Choroid plexus epithelial cell (primary cell): ENCODE measurements at places on chromosomes 3 and 15.
A peak's percentile ranks its signal among the peaks of the same experiment; 100 is the strongest.

DNA sequence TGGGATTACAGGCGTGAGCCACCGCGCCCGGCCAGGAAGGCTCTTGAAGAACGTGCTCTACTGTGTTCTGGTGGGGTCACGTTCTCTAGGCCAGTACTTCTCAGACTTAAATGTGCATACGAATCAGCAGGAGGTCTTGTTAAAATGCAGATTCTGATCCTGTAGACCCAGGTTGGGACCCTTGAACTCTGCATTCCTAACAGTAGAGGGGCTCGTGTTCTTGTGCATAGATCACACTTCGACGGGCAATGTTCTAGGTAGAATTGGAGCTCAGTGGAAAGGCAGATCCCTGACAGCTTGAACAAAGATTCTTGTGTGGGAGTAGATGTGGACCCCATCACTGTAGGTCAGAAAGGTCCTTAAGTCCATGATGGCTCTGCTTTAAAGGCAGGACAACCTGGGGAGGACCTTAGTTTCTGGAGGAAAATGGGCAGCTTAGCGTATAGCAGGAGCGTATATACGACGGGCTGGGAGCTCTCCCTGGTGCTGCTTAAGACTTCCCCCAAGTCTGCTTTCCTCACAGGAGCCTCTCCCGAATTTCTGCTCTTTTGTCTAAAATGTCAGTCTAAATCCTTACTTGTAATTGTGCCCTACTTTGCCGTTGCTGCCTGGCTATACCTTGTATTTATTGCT, 16.9 kb upstream of the FAM81A start:
- peak; percentile 64 for DNase-seq

DNA sequence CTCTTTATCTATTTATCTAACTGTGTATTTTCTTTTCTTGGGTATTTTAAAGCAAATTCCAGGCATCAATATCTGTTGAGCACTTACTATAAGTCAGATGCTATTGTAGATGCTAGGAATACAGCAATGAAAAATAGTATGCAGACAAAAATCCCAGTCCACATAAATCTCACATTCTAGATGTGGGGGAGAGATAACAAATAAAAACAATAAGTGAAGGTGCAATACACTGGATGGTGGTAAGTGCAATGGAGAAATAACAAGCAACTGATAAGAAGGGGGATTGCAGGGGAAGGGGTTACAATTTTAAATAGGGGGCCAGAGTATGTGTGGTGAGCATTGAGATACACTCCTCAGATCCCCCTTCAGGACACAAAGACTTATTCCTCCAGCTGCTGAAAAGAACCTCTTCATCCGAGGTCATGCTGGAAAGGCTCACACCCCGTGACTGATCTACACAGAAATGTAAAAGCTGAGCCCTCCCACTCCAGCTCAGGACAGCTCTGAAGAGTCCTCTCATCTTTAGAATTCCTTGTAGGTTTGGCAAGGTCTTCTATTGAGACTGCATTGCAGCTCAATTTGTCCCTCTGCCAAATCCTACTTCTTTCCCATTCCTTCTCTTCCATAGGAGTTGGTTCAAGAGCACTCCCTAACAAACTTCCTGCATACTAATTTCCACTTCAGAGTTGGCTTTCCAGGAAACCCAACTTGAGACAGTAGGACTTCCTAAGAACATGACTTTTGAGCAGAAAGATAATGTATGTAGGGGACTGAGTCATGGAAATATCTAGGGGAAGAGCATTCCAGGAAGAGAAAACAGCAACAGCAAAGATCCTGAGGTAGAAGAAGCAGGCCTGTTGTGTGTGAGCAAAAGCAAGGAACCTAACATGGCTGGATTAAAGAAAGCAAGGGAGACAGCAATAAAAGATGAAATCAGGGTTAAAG, 8.1 kb upstream of the SCG3 start:
- no peak for DNase-seq

DNA sequence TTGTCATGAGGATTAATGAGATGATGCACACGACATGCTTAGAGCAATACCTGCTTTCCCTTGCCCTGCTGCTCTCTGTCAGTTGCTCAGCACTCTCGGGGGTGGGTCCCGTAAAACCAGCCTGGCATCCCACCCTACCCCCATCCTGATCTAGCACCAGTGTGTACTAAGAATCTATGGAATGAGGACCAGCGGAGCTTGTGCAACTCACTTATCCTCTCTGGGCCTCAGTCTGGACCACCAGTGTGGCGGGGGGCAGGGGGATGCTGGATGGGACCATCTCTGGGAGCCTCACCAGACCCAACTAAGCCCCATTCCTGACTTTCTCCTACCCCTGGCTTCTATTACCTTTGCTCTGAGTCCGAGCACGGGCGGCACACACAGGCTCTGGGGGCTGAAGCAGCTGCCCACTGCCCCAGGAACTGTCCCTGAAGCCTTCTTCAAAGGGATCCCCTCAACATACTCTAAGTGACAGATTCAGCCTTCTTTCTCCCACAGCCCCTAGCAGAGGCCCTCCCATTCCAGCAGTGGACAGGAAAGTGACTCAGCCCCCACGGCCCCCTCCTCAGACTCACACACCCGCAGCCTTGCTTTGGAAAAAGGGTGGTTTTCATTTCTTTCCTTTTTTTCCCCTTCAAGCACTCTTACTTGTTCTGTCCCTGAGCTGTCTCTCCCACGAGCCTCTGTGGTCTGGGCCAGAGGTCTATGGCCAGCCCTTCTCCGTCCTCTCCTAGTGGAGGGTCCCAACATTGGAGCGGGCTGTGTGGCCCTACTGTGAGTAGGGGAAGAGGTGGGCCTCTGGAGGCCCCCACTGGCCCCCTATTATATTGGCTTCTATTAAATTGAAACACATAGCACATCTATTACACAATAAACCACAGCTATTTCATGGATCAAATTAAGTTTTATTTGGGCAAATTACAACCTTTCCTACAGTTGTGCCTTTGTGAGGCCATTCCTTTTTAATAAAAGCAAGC, 100.3 kb downstream of the SMAD6 start:
- peak; percentile 47 for DNase-seq

GRCh38 chr3:158508481-158508880, 62.5 kb upstream of the MLF1 start:
- DNase-seq = peak; percentile 66

DNA sequence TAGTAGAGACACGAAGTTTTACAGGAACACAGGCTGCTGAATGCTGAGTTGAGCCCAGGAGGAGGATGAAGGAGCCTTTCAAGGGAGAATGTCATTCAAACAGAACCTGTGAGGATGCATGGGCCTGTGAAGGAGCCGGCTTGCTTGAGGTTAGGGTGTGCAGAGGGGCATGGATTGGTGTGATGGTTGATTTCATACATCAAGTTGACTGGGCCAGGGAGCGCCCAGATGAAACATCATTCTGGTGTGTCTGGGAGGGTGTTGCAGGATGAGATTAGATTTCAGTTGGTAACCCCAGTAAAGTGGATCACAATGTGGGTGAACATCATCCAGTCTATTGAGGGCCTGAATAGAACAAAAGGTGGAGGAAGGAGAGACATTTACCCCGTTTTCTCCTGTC, 243.6 kb downstream of the EDEM1 start:
- DNase-seq = no peak

GRCh38 chr3:188964957-188965356, 206.8 kb upstream of the TPRG1 start:
- no peak for DNase-seq

GRCh38 chr3:28042707-28043106, 198.7 kb upstream of the CMC1 start:
- no peak for DNase-seq

DNA sequence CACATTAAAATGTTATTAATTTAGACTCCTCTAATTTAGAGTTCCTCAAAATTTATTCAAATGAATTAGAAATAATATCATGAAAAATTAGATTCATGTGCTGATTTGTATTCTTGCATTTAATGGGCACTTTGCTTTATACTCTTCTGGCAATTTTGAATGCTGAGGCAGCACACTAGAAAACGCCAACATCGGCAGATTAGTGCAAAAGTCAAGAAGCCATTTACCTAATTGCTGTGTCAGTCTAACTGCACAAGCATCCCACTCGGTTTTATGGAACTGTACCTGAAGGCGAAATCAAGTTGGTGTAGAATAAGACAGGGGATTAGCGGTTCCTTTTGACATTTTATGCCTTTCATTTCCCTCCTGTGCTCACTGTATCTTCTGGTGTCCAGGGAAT, 382.0 kb downstream of the ROBO2 start:
- DNase-seq = no peak

GRCh38 chr15:68699124-68699880, 120.5 kb downstream of the CORO2B start:
- DNase-seq = no peak

DNA sequence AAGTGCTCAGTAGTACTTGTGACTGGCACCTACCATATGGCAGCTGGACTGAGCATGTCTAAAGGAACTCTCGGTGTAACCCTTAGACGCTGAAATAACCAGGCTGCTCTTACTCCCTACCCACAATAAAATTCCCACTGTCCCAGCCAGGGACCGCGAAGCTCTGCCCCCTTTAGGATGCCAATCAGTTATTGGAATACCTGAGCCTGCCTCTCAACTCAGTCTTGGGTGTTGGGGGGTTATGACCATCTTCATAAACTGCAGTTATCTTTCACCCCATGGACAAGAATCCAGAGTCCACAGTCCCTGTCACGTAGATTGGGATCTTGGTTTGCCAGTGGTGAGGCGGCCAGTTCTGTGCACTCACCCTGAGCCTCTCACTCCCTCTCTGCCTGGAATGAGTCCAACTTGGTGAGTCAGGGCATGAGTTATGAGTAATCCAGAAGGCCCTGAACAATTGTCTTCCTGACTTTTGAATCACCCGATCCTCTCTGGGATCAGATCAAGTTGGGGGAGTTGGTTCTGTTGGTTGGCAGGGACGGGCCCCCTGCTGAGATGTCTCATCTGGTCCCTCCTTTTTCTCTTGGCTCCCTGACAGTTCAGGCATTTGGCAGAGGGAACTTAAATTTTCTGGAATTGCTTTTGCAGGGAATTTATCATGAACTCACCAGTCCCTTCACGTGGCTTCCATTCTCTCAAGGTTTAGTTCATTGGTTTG, 120.1 kb upstream of the UBE2E1 start:
- peak; percentile 97 for DNase-seq

- DNase-seq = no peak
These were observed 240.7 kb upstream of the DNAJC19 start for GRCh38 chr3:181230258-181230657.

DNA sequence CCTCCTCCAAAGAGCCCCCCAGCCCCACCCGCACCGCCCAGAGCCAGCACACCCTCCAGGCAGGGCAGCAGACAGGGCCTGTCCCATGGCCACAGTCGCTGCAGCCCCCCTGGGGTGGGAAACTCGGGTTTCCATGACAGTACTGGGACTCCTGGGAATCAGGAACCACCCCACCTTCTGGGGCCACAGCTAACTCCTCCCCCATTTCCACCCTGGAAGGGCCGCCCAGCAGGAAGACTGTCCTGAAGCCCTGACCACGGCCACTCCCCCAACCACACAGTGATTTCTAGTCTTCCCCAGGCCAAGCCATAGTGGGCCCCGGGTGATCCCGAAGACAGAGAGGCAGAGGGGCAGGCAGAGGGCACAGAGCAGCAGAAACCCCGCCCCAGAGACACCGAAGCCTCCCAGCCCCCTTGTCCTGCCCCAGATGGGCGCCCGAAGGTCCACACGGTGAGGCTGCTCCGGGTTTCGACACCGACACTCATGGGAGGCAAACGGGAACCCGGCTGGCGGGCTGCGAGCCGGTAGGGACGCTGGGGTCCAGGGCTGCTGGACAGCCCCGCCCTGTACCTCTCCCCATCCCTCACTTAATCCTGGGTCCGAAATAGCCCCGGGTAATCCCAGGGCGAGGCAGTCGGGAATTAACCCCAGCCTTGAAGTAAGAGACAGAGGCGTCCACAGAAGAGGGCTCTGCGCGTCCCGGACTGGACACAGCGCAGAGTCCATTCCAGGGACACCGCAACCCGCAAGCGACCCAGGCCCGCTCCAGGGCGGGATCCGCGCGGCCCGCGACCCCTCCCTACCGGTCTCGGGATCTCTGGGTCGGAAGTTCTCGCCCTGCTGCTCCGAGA, 138.4 kb downstream of the NUP210 start:
- DNase-seq = no peak

- DNase-seq = no peak
These were observed 14.9 kb upstream of the ZXDC start for GRCh38 chr3:126490619-126491018.

- peak; percentile 60 for DNase-seq
These were observed 161.4 kb upstream of the POU1F1 start for GRCh38 chr3:87437765-87438164.

GRCh38 chr15:78840661-78841375, 29.6 kb upstream of the ADAMTS7 start:
- DNase-seq = no peak

DNA sequence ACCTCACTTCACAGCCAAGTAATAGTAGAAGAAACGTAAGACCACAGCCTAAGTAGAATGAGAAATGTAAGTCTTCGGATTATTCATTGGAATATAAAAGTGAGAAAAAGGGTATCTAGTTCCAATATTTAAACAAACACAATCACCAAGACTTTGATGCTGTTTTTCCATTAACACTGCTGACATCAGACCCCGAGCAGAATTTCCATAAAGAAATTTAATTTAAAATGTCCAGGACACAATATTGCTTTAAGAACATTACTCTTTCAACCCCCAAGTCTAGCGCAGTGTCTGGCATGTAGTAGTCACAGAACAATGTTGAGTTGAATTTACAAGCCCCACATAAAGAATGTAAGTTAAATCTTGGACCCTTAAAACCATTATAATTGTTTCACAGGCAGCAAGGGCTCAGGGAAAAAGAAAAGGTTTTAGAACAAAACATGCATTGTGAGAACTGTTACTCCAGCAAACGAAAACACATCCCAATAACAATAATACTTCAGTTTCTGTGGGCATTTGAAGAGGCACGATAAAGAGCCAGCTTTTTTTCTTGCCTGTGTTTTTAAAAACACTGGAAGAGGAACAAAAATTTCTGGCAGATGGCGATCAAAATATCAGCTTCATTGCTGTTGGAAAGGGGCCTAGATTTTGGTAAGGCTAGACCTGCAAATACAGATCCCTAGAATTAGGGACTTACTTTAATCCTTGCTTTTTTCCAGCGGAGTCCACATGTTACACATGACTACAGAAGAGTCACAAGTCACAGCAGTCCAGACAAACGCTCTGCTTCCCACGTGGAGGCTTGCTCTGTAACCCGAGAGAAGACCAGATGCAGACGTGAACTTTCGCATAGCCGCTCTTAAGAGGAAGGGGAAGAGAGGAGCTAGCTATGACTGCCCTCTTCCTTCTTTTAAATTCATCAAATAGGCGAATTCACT, 77.9 kb upstream of the IGSF10 start:
- DNase-seq = peak; percentile 65

DNA sequence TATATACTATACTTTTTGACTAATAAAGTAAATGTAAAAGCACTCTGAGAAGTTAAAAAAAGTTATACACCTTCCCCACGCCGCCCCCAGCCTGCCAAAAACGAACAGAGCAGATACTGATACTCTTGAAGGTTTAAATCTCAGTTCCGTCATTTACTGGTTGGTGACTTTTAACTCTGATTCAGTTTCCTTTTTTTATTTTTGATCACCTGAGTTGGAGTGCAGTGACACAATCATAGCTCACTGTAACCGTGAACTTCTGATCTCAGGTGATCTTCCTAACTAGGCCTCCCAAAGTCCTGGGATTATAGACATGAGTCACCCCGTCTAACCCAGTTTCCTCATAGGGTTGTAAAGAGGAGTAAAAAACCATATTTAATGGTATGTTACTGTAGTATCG, 3.3 kb upstream of the TIPIN start:
- no peak for DNase-seq

GRCh38 chr15:76204109-76204845, 107.0 kb downstream of the ETFA start:
- no peak for DNase-seq

GRCh38 chr15:62603742-62604141, 438.7 kb upstream of the C2CD4B start:
- peak; percentile 43 for DNase-seq

GRCh38 chr3:99442599-99442998, 195.8 kb upstream of the COL8A1 start:
- DNase-seq = no peak
